AG10803 (cell line): ENCODE measurements at places on chromosomes 2 and 18.

DNA sequence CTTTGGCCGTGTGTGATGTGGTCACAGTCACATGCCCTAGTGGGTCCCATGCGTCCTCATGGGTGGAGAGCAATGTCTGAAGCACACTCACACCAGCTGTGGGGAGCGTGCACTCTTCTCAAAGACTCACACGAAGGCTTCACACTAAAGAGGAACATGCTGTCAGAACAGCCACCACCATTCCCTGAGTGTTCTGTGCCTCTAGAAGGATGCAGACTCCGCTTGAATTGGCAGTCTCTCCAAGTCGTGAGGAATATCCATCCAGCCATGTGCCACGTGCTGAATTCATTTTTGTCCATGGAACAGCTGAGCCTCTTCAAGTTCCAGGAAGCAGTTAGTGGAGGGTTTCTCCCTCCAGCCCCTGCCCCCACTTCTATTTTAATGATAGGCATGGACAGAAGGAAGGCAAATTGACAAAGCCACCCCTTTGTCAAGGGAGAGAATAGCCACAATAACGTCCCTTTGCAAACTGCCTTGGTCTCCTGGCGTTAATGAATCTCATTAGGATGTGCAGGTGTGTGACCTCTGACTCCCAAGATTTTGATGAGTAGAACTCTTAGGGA lies 464.3 kb upstream of the ID2 start:
- peak; percentile 45 for DNase-seq

DNA sequence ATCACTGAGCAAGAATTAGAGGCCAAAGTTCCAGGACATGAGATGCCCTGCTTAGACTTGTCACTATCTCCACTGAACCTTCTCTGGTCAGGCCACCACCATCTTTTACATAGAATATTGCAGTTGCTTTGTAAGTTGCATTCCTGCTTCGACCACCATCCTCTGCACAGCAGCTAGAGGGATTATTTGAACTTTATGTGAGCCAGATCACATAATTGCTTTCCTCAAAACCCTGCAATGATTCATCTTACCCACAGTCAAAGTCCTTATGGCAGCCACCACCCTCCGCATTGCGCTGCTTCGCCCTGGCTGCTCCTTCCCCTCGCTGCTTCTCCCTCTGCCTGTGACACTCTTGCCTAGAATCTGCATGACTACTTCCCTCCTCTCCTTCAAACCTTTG lies 111.3 kb downstream of the EML6 start:
- DNase-seq = no peak

GRCh38 chr18:31267823-31268481 lies 50.0 kb upstream of the DSG1 start:
- no peak for DNase-seq

GRCh38 chr2:44805401-44806235 lies 135.9 kb upstream of the SIX3 start:
- no peak for DNase-seq

GRCh38 chr2:10378189-10378588 lies 69.9 kb downstream of the ODC1 start:
- no peak for DNase-seq

- DNase-seq = no peak
Measured at GRCh38 chr2:231461516-231461971, 2.7 kb downstream of the NCL start.

- no peak for DNase-seq
Measured at GRCh38 chr2:230723363-230723762, 10.7 kb downstream of the CAB39 start.

GRCh38 chr2:195636890-195637289 lies 20.1 kb upstream of the SLC39A10 start:
- no peak for DNase-seq

DNA sequence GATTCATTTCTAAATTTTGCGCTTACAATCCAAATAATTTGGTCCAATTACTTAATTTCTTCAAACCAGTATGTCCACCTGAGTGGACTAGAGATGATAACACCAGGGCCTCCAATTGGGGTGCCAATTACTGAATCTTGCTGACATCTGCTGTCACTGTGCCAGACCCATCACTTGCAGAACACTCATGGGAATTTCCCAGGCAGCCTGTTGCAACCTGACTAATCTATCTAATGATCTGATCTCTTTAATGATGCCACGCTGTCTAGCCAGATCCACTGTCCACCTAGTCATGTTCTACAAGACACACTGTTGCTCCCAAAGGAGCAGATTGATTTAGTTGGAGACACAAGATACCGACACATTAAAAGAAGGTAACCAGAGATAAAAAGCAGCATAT lies 11.8 kb upstream of the LRP1B start:
- DNase-seq = no peak
